LNCaP clone FGC (cell line): ENCODE measurements at places on chromosomes 13 and 19.

GRCh38 chr13:46088821-46089562, 15.8 kb downstream of the CPB2 start:
- DNase-seq, result no peak

- DNase-seq, result no peak
Observed at GRCh38 chr19:10892256-10892655, 20.9 kb downstream of the CARM1 start.

- peak; percentile 61 for DNase-seq
Observed at GRCh38 chr19:6862673-6863078, 24.7 kb upstream of the ADGRE1 start.

DNA sequence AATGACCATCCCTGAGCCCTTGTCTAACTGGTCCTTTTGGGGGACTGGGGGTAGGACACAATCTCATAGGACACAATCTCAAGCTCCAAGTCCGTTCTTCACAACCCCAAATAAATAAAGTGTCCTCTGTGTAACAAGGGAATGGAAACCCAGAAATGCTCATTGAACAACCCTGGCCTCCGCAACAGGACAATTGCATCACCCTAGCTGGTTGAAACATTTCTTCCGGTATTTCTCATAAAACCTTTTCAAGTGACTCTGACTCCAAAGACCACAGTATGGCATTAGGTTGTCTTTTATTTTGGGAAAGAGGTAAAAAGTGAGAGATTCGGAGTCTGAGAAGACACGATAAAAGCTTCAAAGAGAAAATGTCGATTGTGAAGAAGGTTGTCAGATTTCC, 186.6 kb downstream of the ZNF536 start:
- no peak for DNase-seq

DNA sequence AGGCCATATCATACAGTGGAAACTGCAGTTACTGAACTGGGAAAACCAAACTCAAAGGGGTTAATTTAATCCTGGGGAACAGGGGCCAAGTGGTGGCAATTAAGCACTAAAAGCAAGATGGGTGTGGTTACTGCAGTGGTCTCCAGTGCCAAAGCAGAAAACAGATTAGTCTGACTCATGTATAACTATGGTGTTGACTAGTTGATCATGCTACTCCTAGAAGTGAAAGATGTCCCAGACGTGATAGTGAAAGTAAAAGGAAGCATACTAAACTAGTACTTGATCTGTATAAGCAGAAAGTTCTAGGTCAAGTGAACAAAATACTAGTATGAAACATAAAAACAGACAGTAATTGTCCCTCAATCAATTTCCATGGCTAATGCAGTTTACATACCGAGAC, 360.0 kb upstream of the SLITRK5 start:
- DNase-seq, result no peak

DNA sequence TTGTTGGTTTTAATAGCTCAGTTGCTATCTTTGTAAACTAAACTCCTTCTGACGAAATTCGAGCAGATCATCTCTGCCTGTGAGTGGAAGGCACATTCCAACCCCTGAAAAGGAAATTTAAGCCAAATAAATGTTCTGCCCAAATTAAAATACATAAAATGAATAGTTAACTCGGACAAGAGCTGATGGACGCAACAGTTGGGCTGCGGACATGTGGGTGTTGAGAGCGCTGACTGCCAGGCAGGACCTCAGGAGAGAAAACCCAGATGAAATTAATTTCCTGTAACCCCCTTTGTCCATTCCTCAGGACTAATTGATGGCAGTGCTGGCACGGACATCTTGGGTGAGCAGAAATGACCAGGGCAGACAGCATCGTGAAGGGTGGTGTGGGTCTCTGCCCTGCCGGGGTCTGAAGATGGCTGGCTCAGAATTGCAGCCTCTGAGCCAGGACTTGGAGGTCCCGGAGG, 86.5 kb downstream of the TSHZ3 start:
- no peak for DNase-seq

DNA sequence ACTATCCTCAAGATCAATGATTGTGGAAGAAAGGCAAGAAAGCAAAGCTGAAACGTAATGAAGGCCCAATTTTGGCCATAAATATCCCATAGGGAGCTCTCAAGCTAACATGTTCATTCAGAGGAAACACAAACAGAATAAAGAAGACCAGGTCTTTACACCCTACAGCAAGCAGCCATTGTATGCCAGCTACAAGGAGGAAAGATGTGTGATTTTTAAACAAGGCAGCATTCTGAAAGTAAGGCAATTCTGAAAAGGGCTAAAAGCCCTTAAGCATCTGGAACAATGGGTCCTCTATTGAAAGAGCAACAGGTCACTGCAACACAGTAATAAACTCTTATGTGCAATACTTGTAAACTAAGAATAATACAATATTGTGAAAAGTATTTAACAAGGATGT, 1002.4 kb downstream of the SLITRK1 start:
- no peak for DNase-seq

- DNase-seq, result no peak
Observed at GRCh38 chr13:28640861-28641599, 17.9 kb upstream of the POMP start.

GRCh38 chr19:38739440-38740256, 4.6 kb downstream of the CAPN12 start:
- no peak for DNase-seq

DNA sequence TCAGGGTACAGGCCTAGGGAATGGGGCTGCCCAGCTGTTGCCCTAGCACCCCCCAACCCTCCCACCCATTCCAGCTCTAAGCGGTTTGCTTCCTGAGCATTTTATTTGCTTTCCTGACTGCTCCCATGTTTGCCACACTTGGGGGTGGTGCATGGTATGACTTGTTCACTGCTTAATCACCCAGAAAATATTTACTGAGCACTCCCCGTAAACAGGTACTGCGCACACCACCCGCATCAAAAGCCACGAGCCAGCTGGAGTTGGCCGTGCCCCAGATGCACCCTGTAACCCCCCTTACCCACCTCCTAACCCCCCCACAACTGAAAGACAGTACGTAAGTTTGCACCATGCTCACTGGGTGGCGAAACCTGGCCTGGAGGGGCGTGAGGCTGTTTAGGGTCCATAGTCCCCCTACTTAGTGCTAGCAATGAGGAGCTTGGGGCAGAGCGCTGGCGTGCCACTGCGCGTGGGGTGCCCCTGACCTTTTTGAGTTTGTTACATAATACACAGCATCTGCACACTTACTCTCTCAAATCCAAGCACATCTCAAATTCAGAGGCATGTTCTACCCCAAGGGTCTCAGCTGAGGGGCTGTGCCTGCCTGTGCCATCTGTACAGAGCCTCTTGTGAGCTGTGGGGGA, 29.8 kb downstream of the DPF1 start:
- no peak for DNase-seq

DNA sequence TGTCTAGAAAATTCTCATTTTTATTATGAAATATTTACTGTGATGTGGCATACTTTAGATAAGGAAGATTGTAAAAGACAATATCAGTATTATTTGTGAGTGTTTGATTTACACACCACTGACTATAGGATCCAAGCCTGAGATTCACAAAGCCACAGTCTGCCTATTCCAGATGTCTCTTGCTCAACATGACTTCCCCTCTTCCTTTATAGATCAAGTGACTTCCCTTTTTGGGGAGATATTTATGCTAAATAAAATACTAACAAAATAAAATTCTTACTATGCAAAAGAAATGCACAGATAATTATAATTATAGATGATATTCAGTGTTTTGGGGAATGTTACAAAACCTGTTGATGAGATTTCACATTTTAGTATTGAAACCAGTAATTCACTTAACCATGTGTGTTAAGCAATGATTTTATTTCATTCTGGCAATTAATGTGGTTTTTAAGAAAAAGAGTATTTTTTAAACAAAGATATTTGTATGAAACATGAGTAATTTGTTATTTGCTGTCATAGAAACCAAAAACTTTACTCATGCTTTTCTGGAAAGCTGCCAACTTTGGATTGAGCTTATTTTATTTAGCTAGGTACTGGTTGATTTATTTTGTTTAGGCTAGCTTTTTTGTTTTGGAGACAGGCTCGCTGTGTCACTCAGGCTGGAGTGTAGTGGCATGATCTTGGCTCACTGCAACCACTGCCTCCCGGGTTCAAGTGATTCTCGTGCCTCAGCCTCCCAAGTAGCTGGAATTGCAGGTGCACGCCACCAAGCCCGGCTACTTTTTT, 13.7 kb upstream of the GPR183 start:
- DNase-seq, result no peak

DNA sequence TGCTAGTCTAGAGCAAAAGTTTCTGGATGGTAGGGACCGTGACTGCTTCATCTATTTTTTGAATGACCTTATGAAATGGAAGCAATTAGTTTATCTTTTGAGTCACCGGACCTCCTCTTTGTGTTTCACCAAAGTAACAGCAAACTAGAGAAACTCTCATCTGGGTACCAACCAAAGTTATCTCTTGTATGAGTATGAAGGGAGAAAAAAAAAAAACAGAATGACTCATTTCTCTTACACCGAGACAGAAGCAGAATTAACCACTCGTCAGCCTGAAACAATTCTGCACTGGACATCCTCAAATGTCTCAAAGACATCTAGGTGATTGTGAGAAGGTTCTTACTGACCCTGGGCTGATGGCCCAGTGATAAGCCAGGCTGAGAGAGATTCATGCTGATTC, 18.3 kb downstream of the ZNF100 start:
- no peak for DNase-seq

GRCh38 chr13:28338006-28338574, 156.8 kb downstream of the FLT1 start:
- DNase-seq, result no peak

- DNase-seq, result no peak
Observed at GRCh38 chr19:34067861-34068271, 104.4 kb upstream of the LSM14A start.

DNA sequence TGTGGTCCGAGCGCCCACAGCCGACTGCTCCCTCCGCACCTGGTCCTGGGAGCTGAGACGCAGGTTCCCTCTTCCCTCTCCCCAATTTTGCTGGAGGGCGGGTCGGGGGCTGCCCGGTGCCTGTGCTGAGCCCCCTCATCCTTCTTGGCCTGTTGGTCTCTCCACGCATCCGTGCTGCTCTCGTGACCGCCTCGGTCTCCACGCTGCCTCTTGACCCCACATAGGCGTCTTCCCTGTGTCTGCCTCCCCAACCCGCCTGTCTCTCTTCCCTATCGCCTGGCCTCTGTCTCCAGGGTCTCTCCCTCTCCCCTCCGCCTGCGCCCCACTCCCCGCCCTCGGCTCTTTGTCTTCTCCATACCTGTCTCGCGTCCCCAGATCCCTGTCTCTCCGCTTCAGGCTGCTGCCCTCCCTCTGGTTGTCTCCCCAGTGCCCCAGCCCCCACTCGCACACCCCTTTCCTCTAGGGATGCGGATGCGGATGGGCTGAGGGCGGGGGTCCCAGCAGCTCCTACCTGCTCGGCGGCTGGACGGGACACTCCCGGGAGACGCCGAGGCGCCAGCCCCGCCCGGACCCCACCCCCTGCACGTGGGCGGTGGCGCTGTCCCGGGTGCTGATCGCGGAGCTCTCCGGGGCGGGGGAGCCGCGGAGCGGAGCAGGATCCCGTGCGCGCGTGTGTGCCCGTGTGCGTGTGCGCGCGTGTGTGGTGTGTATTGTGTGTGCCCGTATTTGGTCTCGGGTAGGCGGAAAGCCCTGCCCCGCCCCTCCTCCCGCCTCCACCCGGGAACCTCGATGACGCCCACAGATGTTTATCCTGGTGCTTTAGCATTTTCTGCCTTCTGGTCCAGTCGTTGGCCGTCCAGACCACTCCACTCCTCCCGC, at the start of gene SYT5:
TSS of gene SYT5 (minus strand) at position 684 of the 879 bp plus-strand sequence. CDS start 1,248 bp downstream, outside the sequence.
- no peak for DNase-seq

- no peak for DNase-seq
Observed at GRCh38 chr13:51148223-51148951, 37.3 kb upstream of the C13orf42 start.

GRCh38 chr13:76619631-76620030, 266.6 kb downstream of the KCTD12 start:
- DNase-seq, result no peak

DNA sequence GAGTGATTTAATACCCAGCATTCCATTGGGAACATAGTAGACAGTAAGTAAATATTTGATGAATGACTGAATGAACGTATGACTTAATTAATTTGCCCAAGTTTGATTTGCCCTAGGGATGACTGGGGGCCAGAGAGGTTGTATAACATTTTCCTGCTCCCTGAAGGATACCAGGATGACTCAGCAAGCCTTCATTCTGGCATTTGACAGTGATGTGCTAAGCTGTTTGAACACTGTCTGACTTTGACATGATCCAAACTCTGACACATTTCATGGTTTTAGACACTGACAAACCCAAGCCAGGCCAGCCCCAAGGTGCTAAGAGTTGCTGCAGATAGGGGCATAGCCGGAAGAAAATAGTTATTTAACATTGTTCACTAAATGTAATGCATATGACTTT, 53.4 kb upstream of the KLF12 start:
- DNase-seq, result no peak

GRCh38 chr13:37381502-37381901, 217.1 kb downstream of the POSTN start:
- no peak for DNase-seq

- no peak for DNase-seq
Observed at GRCh38 chr13:112894673-112895481, 74.1 kb upstream of the MCF2L start.

GRCh38 chr13:66994097-66994496, 236.0 kb downstream of the PCDH9 start:
- no peak for DNase-seq

DNA sequence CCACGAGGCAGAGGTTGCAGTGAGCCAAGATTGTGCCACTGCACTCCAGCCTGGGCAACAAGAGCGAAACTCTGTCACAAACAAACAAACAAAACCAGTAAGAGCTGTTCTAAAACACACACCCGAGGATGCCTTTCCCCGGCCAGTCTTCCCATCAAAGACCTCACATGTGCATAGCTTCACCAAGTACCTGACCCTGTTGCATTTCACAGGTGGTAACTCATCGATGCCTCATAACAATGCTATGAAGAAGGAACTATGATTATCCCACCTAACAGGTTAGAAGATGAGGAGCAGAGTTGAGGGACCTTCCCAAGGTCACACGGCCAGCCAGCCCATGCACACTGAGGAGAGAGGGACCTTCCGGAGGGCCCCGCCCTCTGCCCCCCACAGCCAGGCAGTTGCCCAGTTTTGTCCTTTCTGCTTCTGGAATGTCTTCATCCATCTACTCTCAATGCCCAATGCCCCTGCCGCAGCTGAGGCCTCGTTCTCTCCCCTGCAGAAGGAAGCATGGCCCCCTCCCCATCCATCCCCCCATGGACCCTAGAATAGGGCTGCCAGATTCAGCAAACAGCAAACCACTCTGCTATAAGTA, 16.8 kb upstream of the LENG8 start:
- peak; percentile 80 for DNase-seq
